ENCODE measurements at places on chromosomes 5 and 9.

- DNase-seq, result no peak
Observed at GRCh38 chr9:73067074-73067473, 84.6 kb upstream of the ANXA1 start.

DNA sequence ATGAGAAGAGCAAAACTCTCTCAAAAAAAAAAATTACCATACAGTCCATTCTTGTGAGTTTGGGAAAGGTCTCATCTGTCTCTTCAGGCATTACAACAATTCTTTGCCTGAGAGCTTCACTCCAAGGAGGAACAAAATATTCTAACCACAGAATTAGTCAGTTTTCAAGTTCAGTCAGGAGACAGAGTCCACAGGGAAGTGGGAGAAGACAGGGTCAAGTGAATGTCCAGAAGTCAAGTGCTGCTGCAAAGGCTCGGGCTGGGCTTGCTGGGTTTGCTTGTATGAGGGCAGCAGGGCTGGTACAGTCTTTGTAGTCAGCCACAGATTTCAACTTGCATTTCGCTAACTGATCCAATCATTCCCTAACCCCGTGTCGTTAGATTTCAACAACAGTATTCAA lies 17.6 kb upstream of the HEXB start:
- DNase-seq, result no peak

- DNase-seq, result no peak
Observed at GRCh38 chr9:98329281-98329680, 73.8 kb upstream of the TBC1D2 start.

DNA sequence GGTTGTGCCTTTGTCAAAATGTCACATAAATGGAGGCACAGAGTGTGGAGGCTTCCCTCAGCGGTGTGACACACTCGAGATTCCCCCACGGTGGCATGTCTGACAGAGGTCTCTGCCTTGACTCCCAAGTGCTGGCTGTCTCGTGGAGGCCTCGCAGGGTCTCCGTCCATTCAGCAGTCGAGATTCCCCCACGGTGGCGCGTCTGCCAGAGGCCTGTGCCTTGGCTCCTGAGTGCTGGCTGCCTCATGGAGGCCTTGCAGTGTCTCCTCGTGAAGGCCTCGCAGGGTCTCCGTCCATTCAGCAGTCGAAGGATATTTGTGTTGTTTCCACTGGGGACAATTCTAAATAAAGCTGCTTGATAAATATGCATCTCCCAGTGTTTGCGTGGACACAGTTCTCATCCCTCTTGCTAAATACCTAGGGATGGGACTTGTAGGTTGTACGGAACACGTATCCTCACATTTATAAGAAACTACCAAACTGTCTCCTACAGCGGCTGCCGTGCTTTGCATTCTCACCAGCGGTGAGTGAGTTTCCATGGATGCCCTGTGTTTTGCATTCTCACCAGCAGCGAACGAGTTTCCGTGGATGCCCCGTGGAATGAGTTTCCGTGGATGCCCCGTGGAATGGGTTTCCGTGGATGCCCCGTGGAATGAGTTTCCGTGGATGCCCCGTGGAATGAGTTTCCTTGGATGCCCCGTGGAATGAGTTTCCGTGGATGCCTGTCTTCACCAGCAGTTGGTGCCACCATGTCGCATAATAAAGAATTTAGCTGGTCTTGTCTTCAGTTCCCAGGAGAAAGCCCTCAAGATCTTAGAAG lies 25.8 kb downstream of the PNPLA7 start:
- no peak for DNase-seq
